ENCODE measurements at places on chromosomes 11 and 22. TPM values are rescaled to one million over a fixed set of nuclear protein-coding genes. Genes with fewer than 3 reads are reported as not detected.

DNA sequence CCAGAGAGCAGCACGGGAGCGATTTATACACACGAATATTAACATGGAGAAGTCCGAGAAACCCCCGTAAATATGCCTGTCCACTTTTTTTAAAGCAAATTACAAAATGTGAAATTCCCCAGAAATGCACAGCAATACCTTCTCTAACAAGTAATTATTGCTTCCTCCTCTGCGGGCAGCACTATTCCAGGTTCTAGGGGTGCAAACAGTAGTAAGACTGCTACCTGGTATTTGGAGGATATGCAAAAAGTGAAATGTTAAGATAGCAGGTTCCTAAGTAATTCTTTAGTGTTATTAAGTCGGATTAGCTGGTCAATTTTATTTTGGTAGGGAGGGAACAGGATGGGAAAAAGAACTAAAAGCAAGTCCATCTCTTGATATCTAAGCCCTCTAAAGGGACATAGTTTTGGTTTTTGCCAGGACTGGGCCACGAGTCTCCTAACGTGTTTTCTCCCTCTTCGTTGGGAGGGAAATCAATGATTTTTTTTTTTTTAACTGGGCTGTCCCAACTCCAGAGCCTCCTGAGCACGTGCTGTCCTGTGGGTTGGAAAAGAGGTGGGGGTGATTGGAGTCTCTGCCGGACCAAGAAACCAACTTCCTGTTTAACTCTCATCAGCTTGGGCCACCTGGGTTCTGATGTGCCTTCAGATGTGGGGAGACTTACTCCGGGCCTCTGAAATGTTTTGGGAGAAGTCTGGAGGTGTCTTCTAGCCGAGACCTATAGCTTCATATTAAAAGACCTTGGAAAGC lies 1.7 kb upstream of the XBP1 start:
- no peak for DNase-seq

- no peak for DNase-seq
Observed at GRCh38 chr11:70322666-70323065, 52.2 kb downstream of the PPFIA1 start.

DNA sequence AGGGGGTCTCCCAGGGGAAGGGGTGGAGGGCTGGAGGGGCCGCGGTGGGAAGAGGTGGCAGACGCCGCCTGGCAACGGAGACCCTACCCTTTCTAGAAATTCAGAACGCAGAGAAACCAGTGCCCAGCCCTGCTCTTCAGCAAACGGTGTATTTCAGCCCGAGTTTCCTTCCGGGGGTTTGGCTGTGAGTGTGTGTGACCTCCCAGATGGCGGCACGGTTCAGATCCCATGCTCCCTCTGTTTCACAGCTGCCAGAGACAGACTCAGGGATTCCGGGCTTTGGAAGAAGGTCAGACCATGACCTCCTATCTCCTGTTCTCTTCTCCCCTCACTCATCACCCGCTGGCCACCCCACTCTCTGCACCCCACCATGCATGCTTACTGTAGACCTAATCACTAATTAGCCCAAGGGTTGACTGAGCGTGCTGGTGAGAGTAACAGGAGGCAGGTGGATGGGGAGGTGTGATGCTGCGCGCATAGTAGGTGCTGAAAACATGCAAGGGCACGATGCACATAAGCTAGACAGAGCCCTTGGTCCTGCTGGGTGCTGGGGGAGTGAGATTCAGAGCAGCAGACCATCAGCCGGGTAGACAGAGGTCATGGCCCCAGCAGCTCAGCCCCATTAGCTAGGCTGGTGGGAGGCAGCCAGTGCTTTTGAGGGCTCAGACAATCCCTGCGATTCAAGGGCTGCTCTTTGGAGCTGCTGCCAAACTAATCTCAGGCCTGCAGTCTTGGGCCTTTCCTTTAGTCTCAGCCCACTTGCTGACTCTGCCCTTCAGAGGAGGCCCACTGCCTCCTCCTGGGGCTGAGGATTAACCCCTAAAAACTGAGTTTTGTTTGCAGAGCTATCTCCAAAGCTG lies 256.5 kb upstream of the CADM1 start:
- peak; percentile 39 for DNase-seq

DNA sequence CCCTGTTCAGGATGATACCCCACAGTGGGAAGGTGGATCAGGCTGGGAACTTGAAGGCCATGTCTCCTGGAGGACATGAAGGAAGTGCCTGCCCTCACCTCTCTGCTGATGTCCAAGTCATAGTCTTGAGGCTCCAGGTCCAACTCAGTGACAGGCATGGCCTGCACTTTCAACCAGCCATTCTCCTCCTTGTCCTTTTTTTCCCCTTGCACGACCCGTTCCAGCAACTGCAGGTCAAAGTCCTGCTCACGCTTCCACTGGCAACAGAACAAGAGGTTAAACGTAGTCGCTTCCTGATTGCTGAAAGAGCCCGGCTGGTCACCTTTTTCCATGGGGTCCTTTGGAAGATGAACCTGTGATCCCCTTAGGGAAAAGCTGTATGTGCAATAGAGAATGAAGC lies 47.7 kb downstream of the C11orf58 start:
- DNase-seq: no peak

GRCh38 chr22:40673017-40673416 lies 6.3 kb upstream of the MCHR1 start:
- DNase-seq: no peak

DEFB131B gene
- not detected for total RNA-seq

MS4A6A gene
- not detected for total RNA-seq

PHLDA2 gene
- total RNA-seq: 28.0 TPM

DNA sequence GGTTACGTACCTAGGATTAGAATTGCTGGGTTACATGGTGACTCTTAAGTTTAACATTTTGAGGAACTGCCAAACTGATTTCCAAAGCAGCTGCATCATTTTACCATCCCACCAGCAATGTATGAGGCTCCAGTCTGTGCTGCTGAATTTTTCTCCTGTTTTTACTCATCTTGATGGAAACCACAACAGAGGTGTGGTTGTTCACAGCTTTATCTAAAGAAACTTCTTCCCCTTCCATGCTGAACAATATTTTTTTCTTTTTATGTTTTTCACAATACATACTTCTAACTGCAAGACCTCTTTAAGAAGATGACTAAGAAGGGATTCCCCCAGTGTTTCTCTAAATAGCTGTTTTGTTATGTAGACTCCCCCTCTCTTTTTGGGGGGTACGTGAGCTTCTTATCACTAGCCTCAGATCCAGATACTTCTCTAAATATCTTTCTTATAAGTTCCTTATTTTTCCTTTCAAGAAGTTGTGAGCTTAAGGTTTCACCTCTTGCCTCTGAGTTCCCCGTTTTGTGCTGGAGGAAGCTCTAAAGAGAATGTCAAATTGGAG lies 24.0 kb downstream of the TCP11L1 start:
- DNase-seq: peak; percentile 4

DNA sequence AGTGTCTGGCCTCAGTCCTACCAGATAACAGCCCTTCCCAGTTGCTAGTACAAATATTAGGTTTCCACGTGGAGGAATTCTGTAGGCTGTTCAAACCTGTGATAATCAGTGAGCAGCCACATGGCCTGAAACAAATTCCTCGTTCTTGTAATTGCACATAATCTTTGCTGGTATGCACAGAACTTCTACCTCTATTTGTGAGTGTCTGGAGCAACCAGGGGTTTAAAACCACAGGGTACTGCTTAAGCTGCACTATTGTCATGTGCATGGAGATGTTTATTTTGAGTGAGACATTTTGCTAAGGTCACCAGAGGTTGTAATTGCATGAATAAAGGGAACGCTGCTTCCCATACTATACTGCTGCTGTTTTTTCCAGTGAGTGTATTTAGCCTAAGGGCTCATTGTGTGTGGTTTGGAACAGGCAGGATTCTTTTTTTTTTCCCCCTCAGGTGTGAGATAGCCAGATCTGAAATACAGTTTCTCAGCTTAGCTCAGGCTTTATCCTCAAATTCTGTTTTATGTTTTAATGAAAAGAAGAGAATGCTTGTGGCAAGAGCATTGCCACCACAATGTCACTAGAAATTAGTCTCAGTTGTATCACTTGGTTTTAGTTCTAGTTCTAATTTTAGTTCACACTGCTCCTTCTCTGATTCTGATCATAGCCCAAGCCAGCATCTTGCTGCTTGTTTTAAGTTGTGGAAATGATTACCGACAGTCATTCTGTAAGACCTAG lies 60.5 kb downstream of the CYB5R2 start:
- DNase-seq: no peak

DNA sequence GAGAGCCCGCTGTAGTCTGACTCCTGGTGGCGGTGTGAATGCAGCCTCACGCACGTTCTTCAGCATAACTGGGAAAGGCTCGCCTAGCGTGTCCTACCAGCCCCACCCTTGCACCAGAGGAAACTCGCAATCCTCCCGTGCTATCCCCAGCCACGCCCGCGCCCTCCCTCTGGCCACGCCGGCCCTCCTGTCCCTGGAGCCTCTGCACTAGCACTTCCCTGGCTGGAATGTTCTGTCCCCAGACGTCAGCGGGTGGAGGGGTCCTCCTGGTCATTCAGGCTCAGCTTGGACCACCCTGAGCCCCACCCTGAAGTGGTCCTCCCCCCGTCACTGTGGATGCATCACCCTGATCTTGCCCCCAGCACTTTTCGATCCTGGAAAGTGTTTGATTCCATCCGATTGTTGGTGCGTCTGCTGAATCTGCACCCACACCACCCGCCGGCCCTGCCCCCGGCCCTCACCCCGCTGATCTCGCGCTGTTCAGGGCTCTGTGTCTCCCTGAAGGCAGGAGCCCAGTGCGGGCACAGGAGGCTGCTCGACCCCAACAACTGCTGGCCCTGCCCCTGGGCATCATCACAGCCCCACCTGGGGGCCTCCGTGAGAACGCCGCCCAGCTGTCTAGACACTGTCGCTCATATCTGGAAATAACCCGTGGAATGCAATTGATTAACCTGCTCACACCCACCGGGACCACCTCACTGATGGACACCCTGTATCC lies 437.0 kb downstream of the TBC1D22A start:
- no peak for DNase-seq

CD6 gene
- total RNA-seq: not detected

OR51Q1 gene
- not detected for total RNA-seq

OR5T1 gene
- not detected for total RNA-seq

- no peak for DNase-seq
Observed at GRCh38 chr11:45079943-45080719, 66.3 kb upstream of the PRDM11 start.

DNA sequence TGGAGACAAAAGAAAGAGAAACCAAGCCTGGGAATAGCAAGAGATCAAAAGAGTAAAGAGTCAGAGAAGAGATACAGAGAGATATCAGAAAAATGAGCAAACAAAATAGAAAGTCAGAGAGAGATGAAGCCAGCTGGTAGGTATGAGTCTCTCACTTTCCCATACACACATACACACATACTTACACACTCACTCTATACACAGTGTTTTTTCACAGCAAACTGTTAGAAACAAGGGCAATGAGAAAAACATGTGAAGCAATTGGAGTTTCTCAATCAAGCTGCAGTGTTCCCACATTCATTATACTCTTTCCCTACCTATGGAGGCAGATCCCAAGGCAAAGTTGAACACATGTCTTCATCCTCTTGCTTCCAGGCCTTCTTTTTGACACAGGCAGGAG lies 2.6 kb upstream of the NLRP10 start:
- DNase-seq: no peak

- DNase-seq: no peak
Observed at GRCh38 chr22:47042861-47043496, 280.5 kb downstream of the TBC1D22A start.

GRCh38 chr11:16775614-16776283 lies 37.3 kb downstream of the C11orf58 start:
- DNase-seq: no peak

DNA sequence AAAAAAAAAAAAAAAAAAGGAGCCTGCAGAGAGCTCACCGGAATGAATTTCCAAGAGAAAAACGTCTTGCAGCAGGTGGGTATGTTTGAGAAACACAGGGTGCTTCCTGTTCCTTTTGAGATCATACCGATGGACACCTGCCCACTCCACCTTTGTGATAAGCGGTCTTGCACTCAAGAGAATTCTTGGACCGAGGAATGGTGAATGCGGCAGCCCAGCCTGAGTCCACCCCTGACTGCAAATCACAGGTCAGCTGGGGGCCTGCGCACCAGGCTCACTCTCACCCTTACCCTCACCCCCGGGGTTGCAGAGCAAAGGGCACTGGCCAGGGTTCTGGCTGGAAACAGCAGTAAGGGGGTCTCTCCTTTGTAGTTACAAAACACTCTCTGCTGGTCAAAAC lies 16.8 kb upstream of the TEF start:
- DNase-seq: no peak

- DNase-seq: peak; percentile 15
Observed at GRCh38 chr11:74070723-74071492, 62.0 kb upstream of the UCP3 start.

GPHA2 gene
- total RNA-seq: not detected

- DNase-seq: peak; percentile 51
Observed at GRCh38 chr11:27485930-27486773, 13.6 kb upstream of the LGR4 start.

MIAT gene
- total RNA-seq: 0.39 TPM

GRCh38 chr22:20238536-20238900 lies 29.6 kb downstream of the RTN4R start:
- peak; percentile 3 for DNase-seq

- DNase-seq: peak; percentile 53
Observed at GRCh38 chr22:39593066-39593930, 22.7 kb downstream of the CACNA1I start.

- DNase-seq: peak; percentile 25
Observed at GRCh38 chr11:127006311-127006710, 5.7 kb upstream of the KIRREL3 start.

TSGA10IP gene
- total RNA-seq: not detected

DRD4 gene
- not detected for total RNA-seq

- DNase-seq: no peak
Observed at GRCh38 chr11:1732418-1733008, 17.9 kb downstream of the IFITM10 start.

UQCC3 gene
- total RNA-seq: 19.6 TPM

DNA sequence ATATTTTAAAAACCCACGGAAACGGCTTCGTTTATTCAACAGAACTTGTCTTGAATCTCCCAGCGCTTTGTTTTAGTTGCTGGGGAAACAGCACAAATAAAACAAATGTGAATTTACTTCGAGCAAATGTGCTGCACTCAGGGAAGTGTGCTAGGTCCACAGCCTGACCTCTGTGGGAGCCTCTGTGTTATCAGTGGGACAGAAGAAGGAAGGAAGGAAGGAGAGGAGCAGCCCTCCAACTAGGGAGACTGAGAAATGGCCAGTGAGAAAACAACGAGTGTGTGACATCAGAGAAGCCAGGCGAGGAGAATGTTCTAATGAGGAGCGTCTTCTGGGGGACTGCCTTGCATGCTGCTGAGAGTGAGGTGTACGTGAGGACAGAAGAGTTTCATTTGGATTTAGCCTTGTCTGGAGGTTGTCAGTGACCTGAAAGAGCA lies 42.7 kb downstream of the PPP6R3 start:
- DNase-seq: peak; percentile 8

FADS3 gene
- 60.9 TPM for total RNA-seq

GRCh38 chr11:111699579-111700156 lies 66.5 kb downstream of the PPP2R1B start:
- DNase-seq: no peak

DNA sequence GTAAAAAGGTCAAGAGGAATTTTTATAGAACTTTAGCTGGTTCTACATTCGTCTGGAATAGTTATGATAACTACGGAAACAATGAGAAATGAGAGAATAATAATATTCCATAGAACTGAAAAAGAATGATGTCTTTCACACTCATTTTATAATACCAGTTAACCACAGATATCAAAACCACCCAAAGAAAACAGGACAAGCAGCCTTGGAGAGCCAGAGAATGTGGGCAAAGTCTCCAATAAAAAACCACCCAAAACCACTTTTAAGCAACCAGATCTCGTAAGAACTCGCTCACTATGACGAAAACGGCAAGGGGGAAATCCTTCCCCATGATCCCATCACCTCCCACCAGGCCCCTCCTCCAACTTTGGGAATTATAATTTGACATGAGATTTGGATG lies 60.8 kb downstream of the ARHGAP32 start:
- DNase-seq: peak; percentile 10

WT1 gene
- total RNA-seq: 11.5 TPM

CRYBA4 gene
- total RNA-seq: not detected
